LHCN-M2 (cell line): ENCODE measurements at places on chromosomes 13 and 19.

GRCh38 chr13:105778196-105778595 is 757.3 kb downstream of the EFNB2 start:
- peak; percentile 13 for DNase-seq

- no peak for DNase-seq
Observed at GRCh38 chr19:19458110-19458816, 52.8 kb downstream of the GATAD2A start.

DNA sequence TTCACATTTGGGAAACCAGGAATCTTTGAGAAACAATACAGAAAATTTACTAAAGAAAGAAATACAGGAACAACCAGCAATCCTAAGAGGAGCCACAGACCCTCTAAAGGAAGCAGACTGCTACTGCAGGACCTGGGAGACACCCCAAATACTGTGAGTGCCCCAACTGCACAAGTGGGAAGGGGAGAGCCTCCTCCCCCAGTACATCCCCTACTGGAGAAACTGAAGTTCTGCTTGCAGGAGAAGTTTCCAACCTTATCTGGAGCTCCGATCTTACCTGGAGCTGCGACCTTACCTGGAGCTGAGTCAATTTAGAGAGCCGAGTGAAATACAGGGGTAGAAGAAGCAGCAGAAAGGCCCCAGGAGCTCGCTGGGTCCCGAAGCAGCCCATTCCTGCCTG is 236.4 kb upstream of the SPRY2 start:
- DNase-seq = no peak

GRCh38 chr13:77781808-77782207 is 84.3 kb downstream of the SLAIN1 start:
- DNase-seq = no peak

DNA sequence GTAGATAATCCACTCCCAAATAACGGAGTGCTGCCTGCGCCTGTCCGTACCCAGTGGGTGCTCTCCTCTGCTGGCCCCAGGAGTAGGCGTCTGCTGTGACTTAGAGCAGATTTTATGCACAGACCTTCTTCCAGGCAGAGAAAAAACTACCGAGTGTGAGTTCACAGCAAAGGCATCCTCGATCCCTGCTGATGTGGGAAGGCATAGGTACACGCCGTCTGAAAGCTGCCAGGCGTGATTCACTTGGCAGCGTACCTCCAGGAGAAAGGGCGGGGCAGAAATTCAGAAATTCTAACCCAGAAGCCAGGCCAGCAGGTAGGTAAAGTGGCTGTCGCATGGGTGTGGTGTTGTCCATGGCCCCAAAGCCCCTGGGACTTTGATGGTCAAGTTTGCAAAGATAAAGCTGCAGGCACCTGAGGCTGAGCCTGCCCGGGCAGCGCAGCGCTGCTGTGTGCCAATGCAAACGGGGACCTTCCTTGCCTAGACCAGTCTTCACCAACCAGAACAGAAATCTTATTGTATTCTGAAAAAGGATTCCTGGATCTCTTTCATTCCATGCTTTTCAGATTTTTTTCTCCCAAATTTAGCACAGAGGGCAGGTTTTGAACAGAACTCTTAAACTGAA is 36.3 kb downstream of the COL4A2 start:
- no peak for DNase-seq

- DNase-seq = peak; percentile 72
Observed at GRCh38 chr19:44684892-44685863, 13.8 kb upstream of the CEACAM16 start.

DNA sequence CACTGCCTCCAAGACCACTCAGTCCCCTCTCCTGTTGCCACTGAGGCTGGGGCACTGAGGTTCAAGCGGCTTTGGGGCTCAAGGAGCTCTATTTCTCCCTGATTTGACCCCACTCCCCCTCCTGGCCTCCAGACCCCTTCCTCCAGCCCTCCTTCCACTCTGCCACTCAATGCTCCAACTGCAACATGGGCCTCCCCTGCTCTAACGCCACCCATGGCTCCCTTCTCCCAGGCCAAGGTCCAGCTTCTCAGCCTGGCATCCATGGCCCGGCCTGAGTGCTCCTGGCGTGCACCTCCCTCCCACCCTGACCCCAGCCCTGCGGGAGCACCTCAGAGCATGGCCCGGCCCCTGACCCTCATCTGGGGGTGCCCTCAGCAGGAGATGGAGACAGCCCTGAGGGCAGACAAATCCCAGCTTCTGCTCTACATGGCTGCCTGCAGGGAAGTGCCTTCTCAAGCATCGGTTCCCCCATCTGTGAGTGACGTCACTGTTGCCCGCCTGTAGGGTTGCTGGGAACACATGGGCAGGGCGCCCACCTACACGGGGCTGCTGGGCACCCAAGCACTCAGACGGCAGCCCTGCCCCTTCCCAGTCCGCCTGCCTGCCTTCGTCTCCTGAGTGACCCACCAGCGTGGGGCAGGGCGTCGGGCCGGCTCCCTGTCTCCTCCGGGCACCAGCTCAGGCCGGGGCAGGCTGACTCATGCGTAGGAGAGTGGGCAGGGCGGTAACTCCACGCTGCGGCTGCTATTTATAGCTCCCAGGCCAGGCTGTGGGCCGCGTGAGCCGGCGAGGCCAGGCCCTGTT is 1.6 kb upstream of the DIRAS1 start:
- peak; percentile 80 for DNase-seq

DNA sequence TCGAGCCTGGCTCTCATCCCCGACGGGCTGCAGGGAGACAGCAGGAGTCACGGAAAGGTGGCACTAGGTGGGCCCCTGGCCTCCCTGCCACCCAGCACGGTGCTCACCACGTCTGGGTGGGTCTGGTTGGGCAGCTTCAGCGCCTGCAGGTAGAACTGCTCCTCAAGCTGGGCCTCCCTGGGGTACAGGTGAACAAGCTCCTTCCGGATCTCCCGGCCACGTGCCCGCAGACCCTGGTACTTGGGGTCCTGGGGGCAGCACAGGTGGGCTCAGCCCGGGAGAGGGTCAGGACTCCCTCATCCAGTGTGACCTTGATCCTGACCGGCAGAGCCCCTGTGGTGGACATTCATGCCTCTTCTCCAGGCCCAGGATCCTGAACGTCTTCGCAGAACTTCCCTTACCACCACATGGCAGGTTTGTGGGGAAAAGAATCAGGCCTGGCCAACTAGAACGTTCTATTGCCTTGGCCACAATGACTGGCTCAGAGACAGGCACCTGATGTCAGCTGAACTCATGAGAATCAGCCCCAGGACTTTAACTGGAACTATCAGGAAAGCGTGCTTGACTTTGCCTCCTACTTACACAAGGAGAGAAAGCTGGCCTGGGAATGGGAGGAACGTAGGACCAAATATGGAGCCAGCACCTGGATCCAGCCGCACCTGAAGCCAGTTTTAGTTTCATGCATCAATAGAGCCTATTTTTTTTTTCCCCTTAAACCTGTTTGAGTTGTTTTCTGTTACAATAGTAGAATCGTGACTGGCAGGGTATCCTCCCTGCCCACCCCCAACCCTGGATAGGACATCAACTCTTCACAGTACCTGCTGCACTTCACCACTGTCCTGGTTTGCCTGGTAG is 8.9 kb downstream of the SARS2 start:
- no peak for DNase-seq

DNA sequence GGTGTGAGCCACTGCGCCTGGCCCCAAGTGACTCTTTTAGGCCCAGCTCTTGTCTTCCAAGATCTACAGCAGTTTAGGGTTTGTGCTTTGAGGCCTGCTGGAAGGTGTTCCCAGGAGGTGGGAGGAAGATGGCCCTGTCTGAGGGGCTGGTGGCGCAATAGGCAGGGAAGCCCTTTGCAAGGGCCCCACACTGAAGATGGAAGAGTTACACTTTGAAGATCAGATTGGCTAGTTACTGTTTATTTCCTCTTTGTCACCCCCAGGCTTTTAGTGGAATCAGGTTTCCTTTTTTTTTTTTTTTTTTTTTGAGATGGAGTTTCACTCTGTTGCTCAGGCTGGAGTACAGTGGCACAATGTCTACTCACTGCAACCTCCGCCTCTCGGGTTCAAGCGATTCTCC is 1.9 kb upstream of the RABAC1 start:
- no peak for DNase-seq

DNA sequence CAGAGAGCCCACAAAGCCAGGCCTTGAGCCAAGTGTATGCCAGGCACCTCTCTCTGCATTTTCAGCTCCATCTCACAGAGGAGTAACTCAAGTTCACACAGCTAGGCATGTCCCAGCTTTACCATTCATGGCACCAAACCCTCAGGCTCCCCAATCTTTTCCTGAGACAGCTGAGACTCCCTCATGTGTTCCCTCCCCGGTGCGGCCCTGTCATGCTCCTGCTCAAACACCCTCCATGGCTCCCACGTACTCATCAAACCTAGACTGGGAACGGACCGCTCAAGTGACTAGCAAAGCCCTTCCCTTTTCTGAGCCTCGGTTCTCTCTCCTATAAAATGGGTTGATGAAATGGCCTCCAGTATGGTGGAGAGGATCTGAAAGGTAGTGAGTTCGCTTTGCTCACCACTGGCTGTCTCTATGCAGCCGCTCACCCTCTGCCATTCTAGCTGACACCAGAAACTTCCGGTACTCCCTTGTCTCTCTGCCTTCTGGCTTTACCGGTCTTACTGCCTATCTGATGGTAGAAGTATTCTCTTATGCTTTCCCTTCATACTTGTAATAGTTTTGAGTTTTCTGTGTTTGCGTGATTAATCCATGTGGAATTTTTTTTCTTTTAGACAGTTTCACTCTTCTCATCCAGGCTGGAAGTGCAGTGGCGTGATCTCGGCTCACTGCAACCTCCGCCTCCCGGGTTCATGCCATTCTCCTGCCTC is 7.8 kb upstream of the SLC44A2 start:
- DNase-seq = peak; percentile 82

DNA sequence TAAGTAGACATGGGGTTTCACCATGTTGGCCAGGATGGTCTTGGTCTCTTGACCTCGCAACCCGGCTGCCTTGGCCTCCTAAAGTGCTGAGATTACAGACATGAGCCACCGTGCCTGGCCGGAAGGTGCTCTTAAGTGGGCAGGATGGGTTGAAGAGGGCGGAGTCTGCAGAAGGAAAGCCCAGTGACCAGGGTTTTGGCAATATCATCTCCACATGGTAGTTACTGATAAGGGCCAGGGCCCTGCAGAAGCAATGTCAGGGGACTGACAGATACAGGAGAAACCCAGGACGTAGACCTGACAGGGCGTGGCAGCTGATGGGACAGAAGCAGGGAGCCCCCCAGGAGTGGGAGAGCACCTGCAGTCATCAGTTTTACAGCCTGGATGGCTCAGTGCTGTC is 45.7 kb upstream of the RNF113B start:
- DNase-seq = no peak

DNA sequence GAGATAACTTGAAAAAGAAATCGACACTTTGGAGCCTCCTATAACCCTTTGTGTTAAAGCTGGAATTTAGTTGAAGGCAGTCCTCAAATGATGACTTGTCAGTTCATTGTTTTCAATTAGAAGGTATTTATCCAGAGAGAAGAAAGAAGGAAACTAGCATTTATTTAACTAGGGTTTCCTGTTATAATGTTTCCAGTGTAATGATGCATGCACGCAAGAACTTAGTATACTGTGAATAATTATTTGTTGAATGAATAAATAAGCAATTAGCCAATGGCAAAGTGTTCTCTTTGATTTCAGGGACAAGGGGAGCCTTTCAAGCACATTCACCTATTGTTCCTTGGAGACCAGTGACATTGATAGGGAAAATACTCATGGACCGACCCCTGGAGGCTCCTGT is 307.4 kb downstream of the KLF5 start:
- no peak for DNase-seq

DNA sequence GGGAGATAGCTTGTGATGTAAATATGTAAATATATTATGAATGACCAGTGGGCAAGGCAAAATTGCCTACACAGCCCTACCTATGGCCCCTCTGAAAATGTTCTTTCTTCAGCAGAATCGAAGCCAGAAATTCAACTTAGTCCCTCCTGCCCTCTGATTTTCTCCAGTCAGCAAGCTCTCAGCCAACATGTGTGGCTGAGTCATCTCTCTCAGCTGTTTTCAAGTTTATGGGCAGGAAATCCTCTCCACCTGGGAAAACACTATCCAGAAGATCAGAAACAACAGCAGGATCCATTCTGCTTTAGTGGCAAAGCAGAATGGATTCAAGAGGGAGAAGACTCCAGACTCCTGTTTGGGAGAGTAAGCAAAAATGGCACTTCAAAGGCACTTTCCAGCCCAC is 8.9 kb upstream of the ZNF527 start:
- peak; percentile 84 for DNase-seq

GRCh38 chr13:80666782-80667552 is 326.0 kb upstream of the SPRY2 start:
- DNase-seq = peak; percentile 45

DNA sequence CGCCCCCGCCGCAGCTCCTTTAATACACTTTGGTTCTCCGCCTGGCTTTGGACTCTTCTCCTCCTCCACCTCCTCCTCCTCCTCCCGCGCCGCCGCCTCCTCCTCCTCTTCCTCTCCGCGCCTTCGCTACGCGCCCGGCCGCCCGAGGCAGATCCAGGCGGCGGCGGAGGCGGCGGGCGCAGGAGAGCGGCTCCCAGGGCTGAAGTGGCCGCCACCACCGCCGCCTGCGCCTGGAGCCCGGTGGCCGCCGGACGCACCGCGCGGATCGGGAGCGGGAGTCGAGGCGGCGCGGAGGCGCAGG is at the start of gene ZIC2:
ZIC2 (plus strand) TSS at position 50 of the 301 bp plus-strand sequence. CDS start 281 bp downstream, outside the sequence.
- no peak for DNase-seq

DNA sequence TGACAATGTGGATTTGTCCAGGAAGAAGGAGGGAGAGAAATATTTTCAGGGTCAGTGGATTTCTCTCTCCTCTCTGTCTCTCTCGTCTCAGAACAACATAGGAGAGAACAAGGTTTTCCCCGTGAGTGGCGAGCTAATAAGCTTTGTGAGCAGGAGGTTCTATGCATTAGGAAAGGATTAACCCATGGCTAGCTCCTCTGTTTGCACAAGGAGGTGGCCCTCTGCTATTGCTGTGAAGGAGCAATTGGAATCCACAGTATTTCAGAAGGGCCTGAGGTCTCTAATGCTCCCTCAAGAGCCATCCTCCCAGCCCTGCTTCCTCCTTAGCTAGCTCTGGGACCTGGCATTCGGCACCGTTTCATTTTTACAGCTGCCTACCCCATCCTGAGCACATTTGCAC is 288.9 kb upstream of the MAB21L1 start:
- DNase-seq = no peak
